ENCODE measurements at places on chromosomes 6 and 20.

DNA sequence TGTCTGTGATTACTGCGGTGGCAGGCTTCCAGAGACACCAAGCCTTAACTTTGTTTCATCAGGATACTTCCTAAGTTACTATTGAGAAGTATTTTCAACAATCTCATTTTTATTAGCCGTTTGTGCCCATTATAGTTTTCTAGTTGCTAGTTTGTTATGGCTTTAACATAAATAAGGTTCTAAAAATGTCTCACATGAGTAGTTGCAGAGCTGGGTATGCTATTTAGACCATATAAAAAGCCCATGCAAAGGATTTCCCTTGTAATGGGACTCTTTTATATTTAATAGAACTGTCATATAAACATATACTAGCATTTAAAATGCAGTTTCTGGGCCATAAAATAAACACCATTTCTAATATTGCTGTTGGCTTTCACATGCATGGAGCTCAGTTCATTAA lies 205.3 kb upstream of the TCF21 start:
- no peak for DNase-seq

- DNase-seq = no peak
Observed at GRCh38 chr6:164266851-164267250, 852.3 kb downstream of the QKI start.

GRCh38 chr20:58078741-58079522 lies 149.5 kb downstream of the ANKRD60 start:
- DNase-seq = no peak

DNA sequence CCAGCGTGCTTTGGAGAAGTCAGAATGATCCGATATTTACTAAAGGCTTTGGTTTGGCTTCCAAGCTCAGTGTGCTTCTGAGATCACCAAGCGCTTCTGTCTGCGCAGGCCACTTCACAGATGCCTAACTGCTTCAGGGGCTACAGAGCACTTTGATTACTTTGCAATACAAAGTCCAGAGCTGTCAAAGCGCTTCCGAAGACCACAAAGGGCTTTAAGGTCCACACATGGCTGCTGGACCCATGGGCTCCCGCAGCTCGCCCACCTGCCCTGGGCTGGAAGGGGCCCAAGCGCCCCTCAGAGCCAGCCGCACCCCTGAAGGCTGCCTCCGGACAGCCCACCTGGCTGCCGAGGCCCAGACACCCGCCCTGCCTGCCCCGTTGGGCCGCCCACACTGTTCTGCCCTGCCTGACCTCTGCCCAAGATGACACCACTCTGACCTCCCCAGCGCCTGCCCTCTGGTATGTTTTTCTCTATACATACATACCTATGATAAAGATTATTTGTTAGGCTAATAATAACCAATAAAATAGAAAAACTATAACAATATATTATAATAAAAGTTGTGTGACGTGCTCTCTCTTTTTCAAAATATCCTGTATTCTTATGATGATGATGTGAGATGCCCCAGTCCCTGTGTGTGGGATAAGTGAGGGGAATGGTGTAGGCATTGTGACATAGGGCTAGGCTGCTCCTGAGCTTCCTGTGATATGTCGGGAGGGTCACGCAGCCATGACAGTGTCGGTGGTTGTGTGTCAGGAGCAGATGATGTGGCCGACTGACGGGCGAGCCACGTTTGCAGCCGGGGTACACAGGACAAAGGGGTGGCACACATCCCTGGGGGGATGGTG lies 22.6 kb downstream of the DYNLT1 start:
- no peak for DNase-seq

DNA sequence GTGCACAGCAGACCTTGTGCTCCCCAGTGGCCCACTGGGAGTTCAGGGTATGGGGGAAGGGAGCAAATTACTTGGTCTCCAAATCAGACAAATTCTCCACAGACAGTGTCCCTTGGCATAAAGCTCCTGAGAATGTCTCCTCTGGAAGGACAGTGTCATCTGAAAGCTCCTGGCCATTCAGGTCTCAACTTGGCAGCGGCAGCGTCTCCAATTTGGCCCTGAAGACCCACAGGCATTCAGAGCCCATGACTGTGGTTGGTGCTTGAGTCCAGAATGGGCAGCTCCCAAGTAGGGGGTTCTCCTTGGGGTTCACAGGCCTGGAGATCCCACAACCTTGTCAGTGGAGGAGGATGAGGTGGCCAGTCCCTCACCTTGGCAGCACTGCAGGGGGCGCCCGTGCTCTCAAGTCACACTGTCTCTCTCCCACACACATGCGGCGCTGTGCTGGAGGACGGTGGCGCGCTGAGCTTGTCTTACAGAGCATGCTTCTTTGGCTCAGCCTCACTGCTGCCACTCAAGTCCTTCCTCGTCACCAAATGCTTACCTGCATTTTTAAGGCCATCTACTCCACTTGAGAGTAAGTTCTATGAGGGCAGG lies 20.7 kb downstream of the DYNLRB1 start:
- DNase-seq = no peak

GRCh38 chr6:32097364-32097763 lies 11.8 kb downstream of the TNXB start:
- DNase-seq = no peak

GRCh38 chr6:159642481-159642880 lies 50.6 kb downstream of the SOD2 start:
- DNase-seq = no peak

DNA sequence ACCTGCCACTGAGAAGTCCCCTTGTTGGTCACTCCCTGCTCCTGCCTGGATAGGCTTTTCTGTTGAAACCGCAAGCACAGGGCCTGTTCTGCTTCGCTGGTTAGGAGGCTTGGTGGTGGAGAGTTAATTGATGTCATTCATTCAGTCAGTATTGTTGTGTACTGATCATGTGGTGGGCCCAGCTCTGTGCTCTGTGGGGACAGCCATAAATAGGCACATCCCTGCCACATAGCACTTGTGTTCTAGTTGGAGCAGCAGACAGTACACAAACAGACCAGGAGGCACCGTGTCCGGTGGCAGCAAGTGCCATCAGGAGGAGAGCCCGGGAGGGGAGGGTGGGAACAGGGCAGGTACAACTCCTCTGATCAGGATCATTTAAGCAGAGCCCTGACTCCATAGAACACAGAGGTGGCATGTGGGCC lies 155.2 kb upstream of the INSM1 start:
- no peak for DNase-seq

- no peak for DNase-seq
Observed at GRCh38 chr20:64138276-64138815, 25.9 kb upstream of the MYT1 start.

DNA sequence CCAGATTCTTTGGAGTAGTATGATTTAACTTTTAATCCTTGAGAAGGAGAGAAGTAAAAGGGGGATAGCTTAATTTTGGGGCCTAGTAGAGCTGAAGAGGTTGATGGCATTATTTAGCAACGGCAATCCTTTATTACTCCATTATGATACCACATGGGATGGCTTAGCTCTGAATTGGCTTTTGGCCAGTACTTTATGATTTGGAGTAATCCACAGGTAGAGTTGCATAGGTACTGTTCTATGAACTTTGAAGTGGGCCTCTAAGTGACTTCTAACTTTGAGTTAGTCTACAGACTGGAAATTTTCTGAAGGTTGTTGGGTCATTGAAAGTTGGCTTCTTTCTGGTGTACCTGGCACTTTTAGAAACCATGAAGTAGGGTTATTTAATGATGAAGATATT lies 11.6 kb downstream of the YWHAB start:
- no peak for DNase-seq
